ENCODE measurements at places on chromosomes 11 and 22.

- peak; percentile 24 for DNase-seq
Observed at GRCh38 chr11:94897330-94897768, 76.0 kb downstream of the CWC15 start.

DNA sequence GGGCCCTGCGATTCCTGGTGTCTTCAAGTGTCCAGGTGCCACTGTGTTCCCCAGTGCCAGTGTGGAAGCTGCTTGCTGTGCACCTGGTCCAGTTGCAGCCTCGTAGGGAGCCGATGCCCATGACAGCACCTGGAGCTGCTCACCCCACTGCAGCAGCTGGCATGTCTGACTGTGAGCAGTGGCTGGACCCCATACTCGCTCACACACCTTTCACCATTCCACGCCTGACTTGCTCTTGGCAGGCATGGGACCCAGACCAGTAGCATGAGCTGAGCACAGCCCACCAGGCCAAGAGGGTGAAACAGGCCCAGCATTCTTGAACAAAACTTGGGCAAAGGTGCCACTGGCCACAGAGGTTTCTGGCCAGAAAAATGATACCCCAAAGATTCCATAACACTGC, 124.5 kb upstream of the THY1 start:
- no peak for DNase-seq

- DNase-seq: no peak
Observed at GRCh38 chr22:28843633-28844032, 39.7 kb upstream of the ZNRF3 start.

DNA sequence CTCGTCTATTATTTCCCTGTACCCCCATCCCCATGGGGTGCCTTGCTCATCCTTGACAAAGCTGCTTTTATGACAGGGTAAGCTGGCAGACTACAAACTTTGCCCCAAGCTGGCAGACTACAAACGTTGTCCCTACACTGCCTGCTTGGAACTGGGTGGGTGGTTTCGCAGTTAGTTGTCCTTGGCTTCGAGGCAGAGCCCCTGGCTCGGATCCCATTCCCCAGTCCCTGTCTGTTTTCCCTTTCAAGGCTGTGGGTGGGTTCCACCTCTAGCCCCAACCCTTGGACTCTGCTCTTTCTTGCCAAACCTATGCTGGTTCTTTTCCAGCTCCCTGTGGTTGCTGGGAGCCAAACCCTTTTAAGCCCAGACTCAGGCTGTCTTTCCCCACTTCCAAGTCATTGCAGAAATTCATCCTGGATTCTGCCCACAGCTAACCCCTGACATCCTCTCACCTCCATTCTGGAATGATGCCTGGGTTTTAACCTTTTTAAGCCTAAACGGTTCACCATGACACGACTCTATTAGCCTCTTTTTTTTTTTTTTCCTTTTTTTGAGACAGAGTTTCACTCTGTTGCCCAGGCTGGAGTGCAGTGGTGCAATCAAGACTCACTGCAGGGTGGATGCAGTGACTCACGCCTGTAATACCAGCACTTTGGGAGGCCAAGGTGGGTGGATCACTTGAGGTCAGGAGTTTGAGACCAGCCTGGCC, 9.2 kb upstream of the RBM14 start:
- peak; percentile 84 for DNase-seq

- DNase-seq: no peak
Observed at GRCh38 chr22:50136581-50137015, 33.9 kb upstream of the PANX2 start.

DNA sequence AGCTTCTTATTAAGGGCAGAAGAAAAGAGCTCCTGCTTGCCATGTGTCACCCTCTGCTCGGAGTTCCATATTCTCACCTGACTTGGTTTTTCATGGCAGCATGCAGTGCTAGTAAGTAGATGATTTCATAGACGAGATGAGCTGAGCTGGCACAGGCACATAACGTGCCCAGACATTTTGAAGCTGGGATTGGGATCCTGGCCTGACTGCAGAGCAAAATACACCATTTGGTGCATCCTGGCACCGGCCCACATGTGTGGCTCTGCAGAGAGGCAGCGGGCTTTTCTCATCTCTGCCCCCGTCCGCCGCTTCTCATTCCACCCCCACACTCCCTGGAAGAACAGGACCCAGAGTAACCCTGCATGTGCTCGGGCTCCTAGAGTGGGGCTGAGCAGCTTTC, 24.8 kb downstream of the FAM118A start:
- DNase-seq: no peak

- no peak for DNase-seq
Observed at GRCh38 chr11:71140206-71140919, 112.0 kb downstream of the SHANK2 start.

Data from HuH-7 (cell line).